Stimulated activated CD8-positive, alpha-beta memory T cell treated with anti-CD3 and anti-CD28 coated beads, Interleukin-7, amount 100 ng/mL, for 4 hours (primary cell): ENCODE measurements at places on chromosomes 5 and 9.

DNA sequence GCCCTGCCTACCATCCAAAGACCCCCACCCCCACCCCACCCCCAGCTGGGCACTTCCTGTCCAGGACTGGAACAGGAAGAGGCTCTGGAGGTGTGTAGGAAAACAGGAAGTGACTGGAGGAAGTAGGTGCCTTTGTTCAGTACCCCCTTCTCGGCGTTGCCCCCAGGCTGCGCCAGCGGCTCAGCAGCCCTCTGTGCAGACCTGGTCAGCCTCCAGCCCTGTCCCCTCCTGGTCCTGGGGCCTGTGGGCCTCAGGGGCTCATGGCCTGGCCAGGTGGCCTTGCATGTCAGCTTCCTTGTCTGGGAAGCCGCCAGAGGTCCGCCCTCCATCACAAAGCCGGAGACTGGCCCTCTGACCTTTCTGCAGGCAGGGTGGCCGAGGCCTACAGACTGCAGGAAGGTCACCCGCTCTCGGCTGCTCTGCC is 26.0 kb downstream of the FLT4 start:
- DNase-seq = no peak

- no peak for DNase-seq
Observed at GRCh38 chr9:38360839-38361472, 31.5 kb upstream of the ALDH1B1 start.

- DNase-seq = no peak
Observed at GRCh38 chr9:129880654-129881546, 45.6 kb downstream of the USP20 start.

DNA sequence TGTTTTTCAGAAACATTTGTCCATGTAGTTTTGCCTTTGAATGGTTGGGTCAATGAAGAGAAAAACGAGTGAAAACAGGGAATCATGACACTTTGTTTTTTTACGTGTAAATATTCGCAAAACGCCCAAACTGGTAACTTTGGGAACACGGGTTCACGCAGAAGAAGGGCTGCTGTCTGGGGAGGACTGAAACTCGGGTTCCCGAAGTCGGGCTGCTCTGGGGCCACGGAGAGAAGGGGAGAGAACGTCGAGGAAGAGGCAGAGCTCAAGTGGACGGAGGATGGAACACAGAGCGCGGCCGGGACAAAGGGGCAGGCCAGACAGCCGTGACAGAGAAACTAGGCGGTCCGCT is 478 bp upstream of the SETD9 start:
- no peak for DNase-seq

DNA sequence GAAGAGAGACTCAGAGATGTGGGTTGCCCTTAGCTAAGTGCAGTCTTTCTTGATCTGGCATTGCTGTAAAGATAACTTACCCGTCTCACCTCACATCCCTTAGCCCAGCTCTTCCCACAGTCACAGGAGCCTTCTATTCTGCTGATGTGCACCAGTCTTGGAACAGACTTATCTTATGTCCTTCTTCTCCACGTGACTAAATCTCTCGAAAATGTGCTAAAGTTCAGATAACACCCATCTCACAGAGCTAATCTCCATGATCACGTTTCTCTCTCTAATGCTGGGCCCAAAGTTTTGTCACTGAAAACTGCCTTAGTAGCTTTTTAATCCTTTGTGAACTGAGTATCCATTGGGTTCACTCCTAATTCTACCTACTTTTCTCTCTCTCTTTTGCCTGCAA is 16.7 kb downstream of the SLC36A1 start:
- no peak for DNase-seq

GRCh38 chr9:91515074-91515687 is 91.5 kb upstream of the NFIL3 start:
- DNase-seq = no peak

GRCh38 chr9:18989865-18990264 is 43.1 kb downstream of the SAXO1 start:
- DNase-seq = no peak

- no peak for DNase-seq
Observed at GRCh38 chr5:64166201-64166959, 737 bp downstream of the RNF180 start.
